ENCODE measurements at places on chromosomes 16 and 17.

GRCh38 chr17:82568997-82569393, 49.5 kb downstream of the FOXK2 start:
- no peak for DNase-seq

GRCh38 chr16:57504001-57504400, 17.7 kb upstream of the DOK4 start:
- no peak for DNase-seq

- DNase-seq, result no peak
Observed at GRCh38 chr17:16033729-16034349, 34.2 kb downstream of the TTC19 start.

DNA sequence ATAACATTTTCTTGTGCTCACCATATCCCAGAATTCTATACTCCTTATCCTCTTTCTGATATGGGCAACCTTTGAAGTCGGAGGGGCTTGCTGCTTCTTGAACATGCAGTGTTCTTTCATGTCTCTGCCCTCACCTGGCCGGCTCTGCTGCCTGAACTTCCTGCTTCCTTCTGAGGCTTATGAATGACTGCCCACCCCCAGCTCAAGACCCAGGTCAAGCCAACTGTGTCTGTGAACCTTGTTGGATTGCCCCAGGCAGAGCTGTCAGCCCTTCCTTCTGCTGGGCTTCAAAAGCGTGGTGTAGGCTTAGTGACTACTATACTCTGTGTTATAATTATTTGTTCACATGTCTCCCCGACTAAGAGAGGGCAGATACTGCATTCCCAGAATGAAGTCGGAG, 506.5 kb downstream of the HS3ST4 start:
- no peak for DNase-seq

- DNase-seq, result peak; percentile 11
Observed at GRCh38 chr17:34683390-34683789, 104.0 kb downstream of the TMEM132E start.

- DNase-seq, result peak; percentile 21
Observed at GRCh38 chr16:67967958-67968399, 458 bp downstream of the SLC12A4 start.

- DNase-seq, result no peak
Observed at GRCh38 chr16:46814790-46815189, 16.2 kb downstream of the C16orf87 start.

- DNase-seq, result no peak
Observed at GRCh38 chr17:902463-902862, 77.1 kb downstream of the NXN start.

GRCh38 chr17:13102477-13102876, 84.7 kb upstream of the ELAC2 start:
- no peak for DNase-seq

- DNase-seq, result peak; percentile 92
Observed at GRCh38 chr17:77528516-77529327, 388.0 kb downstream of the SEC14L1 start.

- peak; percentile 84 for DNase-seq
Observed at GRCh38 chr17:37476431-37477120, 13.1 kb upstream of the DUSP14 start.

DNA sequence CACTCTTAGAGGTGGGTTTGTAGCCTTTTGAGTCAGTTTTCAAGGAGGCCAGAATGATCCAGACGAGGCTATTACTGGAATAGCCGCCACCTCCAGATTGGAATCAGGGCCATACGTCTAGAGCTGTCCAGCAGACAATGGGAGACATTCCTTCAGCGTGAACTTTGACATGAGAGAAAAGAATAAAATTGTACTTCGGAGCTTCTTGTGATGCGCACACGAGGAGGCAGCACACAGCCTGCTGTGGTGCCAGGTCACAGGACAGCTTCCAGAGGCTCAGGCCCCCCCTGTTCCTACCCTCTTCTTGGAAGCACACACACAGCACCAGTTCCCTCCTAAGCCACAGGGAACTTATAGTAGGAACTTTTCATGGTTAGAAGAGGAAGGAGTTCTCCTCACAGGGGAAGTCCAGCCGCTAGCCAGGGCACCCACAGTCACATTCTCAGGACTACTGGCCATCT, 81.0 kb downstream of the VPS53 start:
- DNase-seq, result no peak

DNA sequence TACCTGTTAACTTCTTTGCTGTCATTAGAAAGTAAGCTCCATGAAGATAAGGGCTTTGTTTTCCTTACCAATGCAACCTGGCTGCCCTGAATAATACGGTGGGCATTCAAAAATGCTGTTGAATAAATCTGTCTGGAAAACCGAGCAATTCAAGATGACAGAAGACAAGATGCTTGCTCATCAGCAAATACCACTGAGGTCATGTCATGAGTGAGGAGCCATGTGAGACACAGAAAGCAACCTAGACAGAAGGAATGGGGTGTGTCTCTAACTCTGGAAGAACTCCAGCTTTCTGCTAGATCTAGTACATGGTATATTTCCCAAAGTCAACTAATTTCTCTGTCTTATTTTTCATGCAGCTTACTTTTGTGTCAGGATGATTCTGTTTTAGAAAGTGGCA, 64.2 kb downstream of the STH start:
- DNase-seq, result no peak

DNA sequence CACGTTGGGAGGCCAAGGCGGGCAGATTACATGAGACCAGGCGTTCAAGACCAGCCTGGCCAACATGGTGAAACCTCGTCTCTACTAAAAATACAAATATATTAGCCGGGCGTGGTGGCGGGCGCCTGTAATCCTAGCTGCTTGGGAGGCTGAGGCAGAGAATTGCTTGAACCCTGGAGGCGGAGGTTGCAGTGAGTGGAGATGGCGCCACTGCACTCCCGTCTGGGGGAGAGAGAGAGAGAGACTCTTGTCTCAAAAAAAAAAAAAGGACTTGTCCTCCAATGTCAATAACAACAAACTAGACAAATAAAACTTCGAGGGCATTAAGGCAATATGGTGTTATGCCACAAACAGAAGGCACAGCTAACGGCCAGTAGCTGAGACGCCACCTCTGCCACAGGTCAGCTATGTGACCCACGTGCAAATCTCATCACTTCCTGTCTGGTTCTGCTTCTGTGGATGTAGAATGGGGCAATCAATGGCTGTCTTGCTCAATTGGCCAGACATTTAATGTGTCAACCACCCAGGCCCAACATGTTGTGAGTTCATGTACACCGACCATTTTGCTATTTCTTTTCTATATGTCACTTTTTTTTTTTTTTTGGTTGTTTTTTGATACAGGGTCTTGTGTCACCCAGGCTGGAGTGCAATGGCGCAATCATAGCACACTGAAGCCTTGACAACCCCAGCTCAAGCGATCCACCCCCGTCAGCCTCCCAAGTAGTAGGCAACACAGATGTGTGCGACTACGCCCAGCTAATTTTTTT, 834 bp upstream of the TXNDC11 start:
- DNase-seq, result peak; percentile 53

DNA sequence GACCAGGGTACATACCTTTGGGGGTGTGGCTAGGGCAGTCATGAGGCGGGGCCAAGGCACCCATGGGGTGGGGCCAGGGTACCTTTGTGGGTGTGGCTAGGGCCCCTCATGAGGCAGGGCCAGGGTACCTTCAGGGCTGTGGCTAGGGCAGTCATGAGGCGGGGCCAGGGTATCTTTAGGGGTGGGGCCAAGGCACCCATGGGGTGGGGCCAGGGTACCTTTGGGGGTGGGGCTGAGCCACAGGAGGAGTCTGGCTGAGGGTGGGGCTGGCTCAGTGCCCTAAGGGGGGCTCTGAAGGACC, 3.5 kb downstream of the GNG13 start:
- DNase-seq, result peak; percentile 39

- DNase-seq, result no peak
Observed at GRCh38 chr16:65119901-65120401, 1.9 kb downstream of the CDH11 start.

DNA sequence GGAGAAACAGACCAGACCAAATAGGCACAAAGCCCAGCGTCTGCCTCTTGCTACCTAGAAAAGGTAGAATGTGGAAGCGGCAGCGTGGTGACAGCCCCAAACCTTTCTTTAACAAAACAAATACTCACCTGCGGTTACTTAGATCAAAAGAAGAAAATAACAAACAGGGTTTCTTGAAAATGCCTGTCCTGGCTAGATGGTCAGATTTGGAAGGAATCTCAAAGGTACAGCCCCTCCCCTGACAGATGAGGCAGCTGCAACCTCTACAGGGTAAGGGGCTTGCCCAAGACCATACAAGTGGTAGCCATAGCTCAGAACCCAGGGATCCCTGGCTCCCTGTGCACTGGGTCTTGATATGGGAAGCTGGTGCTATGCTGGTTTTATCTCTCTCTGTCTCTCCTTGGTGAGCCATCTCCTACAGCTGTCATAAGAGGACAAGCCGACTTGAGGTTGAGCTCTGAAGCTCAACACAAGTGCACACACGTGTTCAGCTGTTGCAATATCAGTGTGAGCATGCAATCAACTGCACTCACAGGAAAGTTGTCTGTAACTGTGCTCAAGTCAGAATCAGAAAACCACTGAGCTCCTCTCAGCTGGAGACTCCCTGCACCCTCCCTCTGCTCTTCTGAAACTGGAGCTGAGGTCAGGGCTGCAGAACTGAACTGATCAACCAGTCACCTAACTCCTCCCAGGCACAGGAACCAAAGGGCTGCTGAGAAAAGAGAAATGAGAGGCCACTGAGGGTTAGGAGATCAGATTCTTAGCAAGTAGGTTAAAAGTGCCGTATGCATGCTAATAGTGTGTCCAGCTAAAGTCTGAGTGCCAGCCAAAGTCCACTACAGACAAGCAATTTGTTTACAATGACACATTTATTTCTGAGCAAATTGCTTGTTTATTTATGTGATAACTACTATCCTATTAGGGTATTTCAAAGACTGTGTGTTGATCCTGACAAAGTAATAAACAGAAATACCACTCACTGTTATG, 6.1 kb upstream of the RNF157 start:
- DNase-seq, result no peak

DNA sequence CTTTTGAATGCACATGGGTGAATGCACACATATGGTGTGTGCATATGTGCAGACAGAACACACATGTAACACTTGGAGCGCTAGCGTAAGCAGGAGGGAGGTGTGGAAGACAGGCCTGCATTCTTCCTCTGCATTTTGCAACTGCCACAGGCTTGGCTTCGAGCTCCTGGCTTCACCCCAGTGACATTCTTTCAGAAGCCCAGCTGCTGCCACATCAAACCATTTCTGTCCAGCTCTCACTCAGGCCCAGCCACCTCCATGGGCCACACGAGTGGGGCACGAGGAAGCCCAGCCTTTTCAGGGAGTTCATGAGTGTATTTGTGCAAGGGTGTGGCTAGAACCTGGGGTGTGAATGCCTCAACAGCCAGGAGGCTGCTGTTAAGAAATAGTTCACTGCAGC, 18.8 kb downstream of the LGALS3BP start:
- no peak for DNase-seq

GRCh38 chr16:61858988-61859387, 177.2 kb downstream of the CDH8 start:
- DNase-seq, result no peak

GRCh38 chr17:56727876-56728617, 105.7 kb downstream of the C17orf67 start:
- no peak for DNase-seq

- DNase-seq, result peak; percentile 91
Observed at GRCh38 chr16:66262253-66263167, 104.0 kb upstream of the CDH5 start.

DNA sequence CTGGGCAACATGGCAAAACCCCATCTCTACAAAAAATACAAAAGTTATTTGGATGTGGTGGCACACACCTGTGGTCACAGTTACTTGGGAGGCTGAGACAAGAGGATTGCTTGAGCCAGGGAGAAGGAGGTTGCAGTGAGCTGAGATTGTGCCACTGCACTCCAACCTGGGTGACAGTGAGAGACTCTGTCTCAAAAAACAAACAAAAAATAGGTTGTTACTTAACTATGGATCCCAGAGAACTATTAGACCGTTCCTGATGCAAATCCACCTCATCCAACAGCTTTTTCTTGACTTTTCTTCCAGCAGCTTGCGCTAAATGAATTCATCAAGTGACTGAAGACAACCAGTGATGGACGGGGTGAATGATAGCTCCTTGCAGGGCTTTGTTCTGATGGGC, at the start of gene OR2C1:
Gene OR2C1, plus strand, starts transcription at position 301 of the 400 bp plus-strand sequence. Its CDS starts 52 bp downstream, at position 353.
- no peak for DNase-seq

GRCh38 chr16:56980792-56981724, 8.3 kb upstream of the NLRC5 start:
- no peak for DNase-seq

DNA sequence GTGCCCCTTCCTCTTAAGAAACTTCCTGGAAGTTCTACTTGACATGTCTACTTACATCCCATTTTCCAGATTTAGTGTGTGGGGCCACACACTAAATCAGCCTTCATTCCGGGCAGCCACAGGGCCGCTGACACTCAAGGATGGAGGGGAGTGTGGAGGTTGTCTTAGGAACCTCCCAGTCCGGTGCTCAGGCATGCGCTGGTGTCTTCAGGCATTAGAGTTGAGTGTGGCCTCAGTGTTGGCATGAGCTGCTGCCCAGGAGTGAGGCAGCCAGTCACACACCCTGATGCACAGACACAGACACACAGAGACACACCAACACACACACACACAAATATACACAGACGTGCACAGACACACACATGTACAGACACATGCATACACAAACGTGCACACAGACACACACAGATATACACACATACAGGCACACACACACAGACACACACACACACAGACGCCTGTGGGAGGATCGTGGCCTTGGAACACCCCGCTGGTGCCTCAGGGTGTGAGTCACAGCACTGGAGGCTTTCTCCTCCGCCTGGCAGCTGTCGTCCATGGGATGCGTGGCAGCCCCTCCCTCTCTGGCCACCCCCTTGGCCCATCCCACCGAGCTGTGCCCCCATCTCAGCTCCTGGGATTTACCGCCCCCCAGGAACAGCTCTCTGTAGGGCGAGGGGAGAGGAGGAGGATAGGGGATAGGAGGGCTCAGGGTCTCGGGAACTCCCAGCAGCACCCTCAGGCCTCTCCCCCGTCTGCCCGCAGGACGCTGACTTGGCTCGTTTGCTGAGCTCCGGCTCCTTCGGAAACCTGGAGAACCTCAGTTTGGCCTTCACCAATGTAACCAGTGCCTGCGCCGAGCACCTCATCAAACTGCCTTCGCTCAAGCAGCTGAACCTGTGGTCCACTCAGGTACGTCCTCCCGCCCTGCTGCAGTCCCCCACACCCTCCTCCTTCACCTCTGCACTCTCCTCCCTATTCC, 75.6 kb upstream of the PLCG2 start:
- DNase-seq, result peak; percentile 45

DNA sequence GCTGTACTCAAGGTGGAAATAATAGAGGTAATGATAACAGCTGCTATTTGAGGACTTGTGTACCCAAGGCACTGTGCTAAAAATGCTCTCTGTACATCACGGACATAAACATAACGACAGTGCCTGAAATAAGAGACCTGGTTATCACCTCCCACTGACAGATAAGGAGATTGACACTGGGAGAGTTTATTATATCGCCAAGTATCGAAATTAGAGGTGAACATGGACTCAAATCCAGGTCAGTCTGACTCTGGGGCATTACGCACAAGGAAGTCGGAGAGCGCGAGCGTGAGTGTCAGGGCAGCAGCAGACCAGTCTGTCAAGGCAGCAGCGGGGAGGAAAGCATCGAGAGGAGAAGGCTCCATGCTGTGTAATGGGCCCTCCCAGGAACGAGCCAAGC, 57.1 kb downstream of the GOSR1 start:
- DNase-seq, result no peak

GRCh38 chr17:44007346-44008204, 3.2 kb downstream of the NAGS start:
- peak; percentile 45 for DNase-seq

- DNase-seq, result no peak
Observed at GRCh38 chr17:76492989-76493501, 8.2 kb downstream of the RHBDF2 start.

Measured in NCI-H82 (cell line).